ENCODE measurements at places on chromosomes 3 and 15.

GRCh38 chr15:55698653-55699052, 44.3 kb downstream of the PRTG start:
- no peak for DNase-seq

DNA sequence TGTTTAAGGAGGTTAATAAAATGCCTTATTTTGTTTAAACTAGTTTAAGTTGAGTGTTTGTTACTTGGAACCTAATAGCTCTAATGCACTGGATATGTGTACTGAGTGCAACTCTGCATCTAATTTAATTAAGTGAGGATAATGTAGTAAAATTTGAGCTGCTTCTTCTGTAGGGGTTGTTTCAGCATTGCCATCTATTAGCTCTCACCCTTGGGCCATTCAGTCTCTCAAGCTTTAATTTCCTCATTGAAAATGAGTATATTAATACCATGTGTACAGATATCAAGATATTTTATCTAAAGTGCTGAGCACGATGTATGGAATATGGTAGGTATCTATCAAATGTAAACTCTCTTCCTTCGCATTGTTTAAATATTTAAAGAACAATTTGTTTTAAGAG, 375.7 kb upstream of the LRRC3B start:
- no peak for DNase-seq

GRCh38 chr3:17577796-17578520, 164.5 kb downstream of the TBC1D5 start:
- DNase-seq = no peak

GRCh38 chr3:15520185-15520584, 1.3 kb downstream of the COLQ start:
- no peak for DNase-seq

- no peak for DNase-seq
These were observed 32.5 kb upstream of the THSD4 start for GRCh38 chr15:71082803-71083202.

DNA sequence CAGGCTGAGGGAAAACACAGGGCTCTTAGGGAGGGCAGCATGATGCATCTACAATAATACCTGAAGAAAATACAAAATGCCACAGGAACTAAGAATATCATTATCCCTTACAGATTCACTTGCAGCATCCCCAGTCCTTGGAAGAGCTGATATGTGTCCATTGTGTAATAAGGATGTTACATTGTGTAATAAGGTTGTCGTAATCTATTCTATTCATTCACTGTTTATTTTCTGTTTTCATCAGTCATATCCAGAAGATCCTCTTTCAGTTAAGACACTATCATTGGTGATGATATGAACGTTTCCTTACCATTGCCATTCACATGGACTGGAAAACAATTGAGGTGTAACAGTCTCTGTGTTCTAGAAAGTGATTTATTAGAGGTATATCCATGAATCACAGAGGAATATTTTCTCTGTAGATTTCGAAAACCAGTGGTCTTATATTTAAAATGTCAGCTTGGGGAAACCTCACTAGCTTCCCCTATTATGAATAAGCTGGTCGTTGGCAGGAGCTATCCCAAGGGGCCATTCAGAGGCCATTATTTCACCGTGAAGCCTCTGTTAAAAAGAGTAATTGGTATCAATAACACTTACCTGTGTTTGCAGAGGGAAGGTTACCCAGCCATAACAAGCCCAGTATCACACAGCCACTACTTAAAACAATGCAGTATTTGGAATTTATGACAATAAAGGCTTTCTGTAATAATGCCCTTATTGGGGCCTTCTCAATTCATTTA, 241.1 kb downstream of the ZNF385D start:
- DNase-seq = no peak

DNA sequence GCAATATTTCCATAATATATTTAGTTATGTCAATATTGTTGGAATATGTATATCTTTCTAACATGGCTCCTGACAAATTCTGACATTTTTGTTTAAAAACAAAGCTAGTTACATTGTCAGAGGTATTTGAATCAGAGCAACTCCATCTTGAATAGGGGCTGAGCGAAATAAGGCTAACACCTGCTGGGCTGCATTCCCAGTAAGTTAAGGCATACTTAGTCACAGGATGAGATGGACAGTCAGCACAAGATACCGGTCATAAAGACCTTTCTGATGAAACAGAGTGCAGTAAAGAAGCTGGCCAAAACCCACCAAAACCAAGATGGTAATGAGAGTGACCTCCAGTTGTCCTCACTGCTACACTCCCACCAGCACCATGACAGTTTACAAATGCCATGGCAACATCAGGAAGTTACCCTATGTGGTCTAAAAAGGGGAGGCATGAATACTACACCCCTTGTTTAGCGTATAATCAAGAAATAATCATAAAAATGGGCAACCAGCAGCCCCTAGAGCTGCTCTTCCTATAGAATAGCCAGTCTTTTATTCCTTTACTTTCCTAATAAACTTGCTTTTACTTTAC, 30.4 kb downstream of the RPL22L1 start:
- DNase-seq = no peak

- DNase-seq = no peak
These were observed 616.4 kb upstream of the CBLB start for GRCh38 chr3:106485217-106485616.

DNA sequence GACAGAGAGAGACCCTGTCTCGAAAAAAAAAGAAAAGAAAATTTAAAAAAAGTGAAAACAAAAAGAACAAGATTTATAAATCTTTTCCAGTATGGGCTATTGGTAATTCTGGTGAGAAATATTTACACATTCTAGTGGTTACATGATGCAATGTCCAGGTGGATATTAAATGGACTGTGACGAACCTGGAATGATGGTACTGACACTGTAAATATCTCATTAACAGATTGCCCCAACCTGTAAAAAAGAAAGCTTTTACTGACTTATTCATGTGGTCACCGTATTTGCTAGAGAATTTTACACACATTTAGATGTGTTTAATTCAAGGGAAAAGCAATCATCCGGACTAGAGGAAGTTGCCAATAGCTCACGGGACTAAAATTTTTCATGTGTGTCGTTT, 162.1 kb upstream of the LRIG1 start:
- DNase-seq = peak; percentile 17

DNA sequence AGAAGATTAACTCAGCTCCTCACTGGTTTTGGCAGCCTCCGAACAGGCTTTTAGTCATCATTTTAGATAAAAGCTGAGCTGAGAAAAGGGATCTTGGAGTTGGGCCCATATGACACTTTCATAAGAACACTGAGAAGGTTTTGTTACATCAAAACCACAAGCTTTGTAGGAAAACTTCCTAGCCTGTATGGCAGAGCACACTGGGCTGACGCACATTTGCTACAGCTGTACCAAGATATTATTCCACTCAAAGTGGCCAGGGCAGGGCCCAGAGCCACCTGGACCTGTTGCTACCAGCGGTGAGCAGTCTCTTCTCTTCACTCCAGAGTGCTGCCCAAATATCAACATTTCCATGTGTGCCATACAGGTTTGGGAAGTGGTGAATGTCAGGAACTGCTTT, 160.5 kb upstream of the CCDC54 start:
- DNase-seq = no peak

DNA sequence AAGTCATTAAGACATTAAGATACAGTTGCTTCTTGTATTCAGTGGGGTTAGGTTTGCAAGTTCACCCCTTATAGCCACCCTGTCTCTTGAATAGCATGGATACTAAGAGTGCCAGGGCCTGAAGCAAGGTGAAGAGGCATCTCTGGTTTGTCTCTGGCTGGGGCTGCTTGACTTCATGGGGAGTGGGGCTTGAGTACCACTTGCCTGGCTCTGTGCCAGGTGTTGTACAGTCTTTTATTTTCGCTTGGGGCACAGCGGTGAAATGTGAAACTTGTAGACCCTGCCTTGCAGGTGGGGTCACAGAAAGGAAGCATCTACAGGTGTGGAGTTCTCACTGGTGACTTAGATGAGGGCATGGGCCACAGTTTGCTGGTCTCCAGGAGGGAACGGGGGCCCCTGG, 152.1 kb downstream of the PDE8A start:
- no peak for DNase-seq

- DNase-seq = no peak
These were observed 952.0 kb downstream of the AGBL1 start for GRCh38 chr15:87031540-87032230.
